ENCODE measurements at places on chromosomes 5 and 9. TPM values are rescaled to one million over a fixed set of nuclear protein-coding genes. Genes with fewer than 3 reads are reported as not detected.

PCDHGA6 gene
- 1.6 TPM for total RNA-seq

MRPS2 gene
- total RNA-seq = 50.6 TPM

RGS3 gene
- 74.5 TPM for total RNA-seq

WDR36 gene
- total RNA-seq = 33.2 TPM

VLDLR gene
- 19.2 TPM for total RNA-seq

DNA sequence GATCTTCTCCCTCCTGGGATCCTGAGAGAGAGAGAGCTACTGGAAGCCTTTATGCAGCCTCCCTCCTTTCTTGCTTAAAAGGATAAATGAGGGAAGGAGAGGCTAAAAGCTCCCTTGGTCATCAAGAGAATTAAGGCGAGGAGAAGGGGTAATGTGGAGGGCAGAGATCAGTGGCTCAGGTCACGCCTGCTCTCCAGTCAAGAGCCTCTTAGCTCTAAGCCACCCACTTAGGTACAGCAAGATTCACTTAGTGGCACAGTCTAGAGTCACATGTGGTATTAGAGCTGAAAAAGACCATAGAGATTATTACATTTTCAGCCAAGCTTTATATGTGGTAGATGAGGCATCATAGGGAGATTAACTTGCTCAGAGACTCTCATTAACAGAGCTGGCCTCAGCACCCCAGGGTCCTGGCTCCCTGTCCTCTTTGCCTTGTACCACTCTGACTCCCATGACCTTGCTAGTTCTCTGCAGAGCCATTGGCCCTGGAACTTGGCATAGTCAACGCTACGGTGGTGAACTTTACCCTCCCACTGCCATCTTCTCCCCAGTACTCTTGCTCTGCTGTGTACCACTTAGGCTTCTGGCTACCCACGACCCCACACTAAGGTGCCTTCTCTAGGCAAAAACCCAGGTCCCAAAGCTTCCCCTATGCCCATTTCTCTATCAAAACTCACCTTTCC is 37.6 kb downstream of the MFAP3 start:
- DNase-seq = no peak

GRCh38 chr5:78626009-78626571 is 22.5 kb downstream of the LHFPL2 start:
- DNase-seq = peak; percentile 46

- no peak for DNase-seq
Observed at GRCh38 chr5:179124273-179124852, 64.2 kb downstream of the ZNF354C start.

- DNase-seq = no peak
Observed at GRCh38 chr9:68726489-68726888, 21.4 kb downstream of the PIP5K1B start.

GRCh38 chr9:100377015-100377414 is 24.3 kb upstream of the TEX10 start:
- DNase-seq = no peak

- no peak for DNase-seq
Observed at GRCh38 chr5:138605254-138605972, 30.2 kb upstream of the HSPA9 start.

DNA sequence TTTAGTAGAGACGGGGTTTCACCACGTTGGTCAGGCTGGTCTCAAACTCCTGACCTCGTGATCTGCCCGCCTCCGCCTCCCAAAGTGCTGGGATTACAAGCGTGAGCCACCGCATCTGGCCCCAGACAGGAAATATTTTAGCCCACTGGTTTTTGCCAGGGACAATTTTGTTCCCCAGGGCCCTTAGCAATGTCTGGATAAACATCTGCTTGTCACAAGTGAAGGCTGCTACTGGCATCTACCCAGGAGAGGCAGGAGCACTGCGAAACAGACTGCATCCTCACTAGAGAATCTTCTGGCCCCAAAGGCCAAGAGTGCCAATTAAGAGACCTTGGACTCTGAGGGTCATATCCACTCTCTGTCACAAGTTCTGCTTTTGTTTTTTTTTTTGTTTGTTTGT is 2.4 kb upstream of the TPRN start:
- DNase-seq = no peak

- DNase-seq = no peak
Observed at GRCh38 chr5:39765366-39765765, 340.6 kb upstream of the DAB2 start.

GRCh38 chr9:136051837-136052471 is 43.1 kb downstream of the NACC2 start:
- DNase-seq = peak; percentile 96

GRCh38 chr5:68592351-68592750 is 376.8 kb downstream of the PIK3R1 start:
- no peak for DNase-seq

GRCh38 chr5:158133369-158133768 is 274.4 kb upstream of the CLINT1 start:
- no peak for DNase-seq

DNA sequence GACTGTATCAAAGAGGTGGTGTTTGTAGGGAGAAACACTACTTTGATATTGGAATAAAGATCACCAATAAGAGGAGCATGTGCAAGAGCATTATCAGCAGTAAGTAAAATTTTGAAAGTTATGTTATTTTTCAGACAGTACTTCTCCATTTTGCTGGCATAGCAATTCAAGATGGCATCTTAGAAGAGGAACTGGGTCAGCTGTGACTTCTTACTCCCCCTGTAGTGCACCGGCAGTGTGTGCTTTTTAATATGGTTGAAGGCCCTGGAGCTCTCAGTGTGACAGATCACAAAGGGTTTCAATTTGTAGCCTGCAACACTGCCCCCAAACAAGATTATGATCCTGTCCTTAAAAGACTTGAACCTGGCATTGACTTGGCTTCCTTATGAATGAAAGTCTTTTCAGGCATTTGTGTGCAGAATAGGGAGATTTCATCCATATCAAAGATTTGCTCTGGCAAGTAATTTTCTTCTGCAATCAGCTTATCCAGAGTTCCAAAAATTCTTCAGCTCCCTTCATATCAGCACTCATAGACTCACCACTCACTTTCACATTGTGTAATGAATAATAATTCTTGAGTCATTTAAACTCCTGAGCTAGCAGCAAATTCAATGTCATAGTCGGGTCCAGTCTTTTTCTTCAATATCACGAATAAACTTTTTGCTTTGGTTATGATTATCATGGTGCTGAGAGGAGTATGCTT is 105.7 kb upstream of the MAMDC2 start:
- no peak for DNase-seq

- DNase-seq = no peak
Observed at GRCh38 chr9:79604921-79605562, 33.3 kb downstream of the TLE4 start.

- DNase-seq = no peak
Observed at GRCh38 chr5:126464016-126464415, 40.8 kb downstream of the GRAMD2B start.
